ENCODE measurements at places on chromosomes 7 and 10.

DNA sequence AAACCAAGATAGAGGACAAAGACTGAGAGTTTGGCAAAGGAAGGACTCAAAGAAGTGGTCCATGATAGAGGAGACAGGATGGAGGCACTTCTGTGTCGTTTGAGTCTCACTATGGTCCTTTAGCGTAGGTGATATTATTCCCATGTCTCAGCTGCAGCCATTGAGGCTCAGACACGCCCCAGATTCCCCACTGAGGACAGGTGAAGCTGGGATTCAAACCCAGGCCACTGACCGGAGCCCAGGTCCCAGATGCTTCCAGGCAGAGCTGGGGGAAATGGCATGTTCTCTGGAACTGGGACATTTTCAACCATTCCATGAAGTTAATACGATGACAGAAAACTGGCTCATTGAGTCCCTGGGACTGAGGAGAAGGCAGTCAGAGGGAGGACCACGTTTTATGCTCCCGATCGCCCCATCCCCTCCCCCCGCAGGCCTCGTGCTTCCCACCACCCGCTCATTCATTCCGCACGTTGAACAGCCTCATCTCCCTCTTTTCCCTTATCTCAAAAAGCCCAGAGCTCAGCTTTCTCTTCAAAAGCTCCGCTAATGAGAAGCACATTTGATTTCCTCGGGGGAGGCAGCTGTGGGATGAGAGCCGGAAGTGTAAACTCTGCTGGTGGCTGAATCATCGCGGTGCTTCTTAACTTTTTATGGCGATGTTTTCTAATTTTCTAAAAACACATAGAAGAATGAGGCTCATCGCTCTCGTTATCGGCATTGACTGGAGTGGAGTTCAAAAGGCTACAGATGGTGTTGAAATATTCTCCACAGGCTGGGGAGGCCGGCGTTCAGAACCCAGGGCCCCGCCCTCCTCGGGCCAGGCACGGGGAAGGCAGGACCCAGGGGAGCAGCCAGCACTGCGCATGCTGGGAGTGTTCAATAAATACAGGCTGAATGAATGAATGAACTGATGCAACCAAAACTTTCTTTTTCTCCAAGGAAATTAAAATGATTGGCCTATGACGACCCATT lies 64.0 kb downstream of the OAT start:
- H3K36me3 ChIP-seq = no peaks in the 10 kb centered on the region
- no peaks in the 10 kb centered on the region for H3K4me1 ChIP-seq
- H3K27me3 ChIP-seq = no peaks in the 10 kb centered on the region
- DNase-seq = peak; percentile 65
- H3K4me3 ChIP-seq = peak overlapping the region; percentile 48
- H3K27ac ChIP-seq = peak overlapping the region; percentile 22

DNA sequence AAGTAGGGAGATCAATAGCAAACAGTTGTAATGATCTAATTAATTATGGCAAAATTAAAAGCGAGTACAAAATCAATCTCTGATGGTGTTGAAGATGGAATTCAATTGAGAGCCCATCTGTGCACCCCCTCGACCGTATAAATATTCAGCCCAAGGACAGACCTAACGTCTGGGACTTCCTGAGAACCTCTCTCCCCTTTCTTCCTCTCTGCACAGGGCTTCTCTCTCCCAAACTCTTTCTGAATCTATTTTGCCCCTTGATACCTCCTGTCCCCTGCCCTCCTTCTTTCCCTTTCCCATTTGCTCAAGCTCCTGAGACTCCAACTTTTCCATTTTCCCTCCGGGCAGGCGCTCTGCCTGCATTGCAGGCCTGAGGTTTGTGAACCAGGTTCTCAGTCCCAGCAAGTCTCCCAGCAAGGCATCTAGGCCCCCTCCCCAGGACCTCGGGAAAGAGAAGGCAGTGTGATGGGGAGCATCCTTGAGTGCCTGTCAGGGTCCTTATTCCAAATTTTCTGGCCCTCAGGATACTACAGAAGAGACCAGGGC lies 8.5 kb upstream of the PAX2 start:
- no peak overlapping the region for H3K27ac ChIP-seq
- no peaks in the 10 kb centered on the region for H3K36me3 ChIP-seq
- peaks cover 88% of the 10 kb centered on the region for H3K27me3 ChIP-seq
- no peak overlapping the region for H3K4me3 ChIP-seq
- H3K4me1 ChIP-seq = no peaks in the 10 kb centered on the region

GRCh38 chr10:60648761-60649160 lies 129.5 kb upstream of the CDK1 start:
- no peaks in the 10 kb centered on the region for H3K36me3 ChIP-seq
- H3K27me3 ChIP-seq = no peaks in the 10 kb centered on the region
- no peak for DNase-seq
- no peaks in the 10 kb centered on the region for H3K4me1 ChIP-seq
- H3K4me3 ChIP-seq = no peak overlapping the region
- H3K27ac ChIP-seq = no peak overlapping the region

GRCh38 chr10:4909118-4909517 lies 54.1 kb upstream of the AKR1C1 start:
- no peak overlapping the region for H3K4me3 ChIP-seq
- no peaks in the 10 kb centered on the region for H3K27me3 ChIP-seq
- H3K36me3 ChIP-seq = no peaks in the 10 kb centered on the region
- no peaks in the 10 kb centered on the region for H3K4me1 ChIP-seq
- DNase-seq = no peak

DNA sequence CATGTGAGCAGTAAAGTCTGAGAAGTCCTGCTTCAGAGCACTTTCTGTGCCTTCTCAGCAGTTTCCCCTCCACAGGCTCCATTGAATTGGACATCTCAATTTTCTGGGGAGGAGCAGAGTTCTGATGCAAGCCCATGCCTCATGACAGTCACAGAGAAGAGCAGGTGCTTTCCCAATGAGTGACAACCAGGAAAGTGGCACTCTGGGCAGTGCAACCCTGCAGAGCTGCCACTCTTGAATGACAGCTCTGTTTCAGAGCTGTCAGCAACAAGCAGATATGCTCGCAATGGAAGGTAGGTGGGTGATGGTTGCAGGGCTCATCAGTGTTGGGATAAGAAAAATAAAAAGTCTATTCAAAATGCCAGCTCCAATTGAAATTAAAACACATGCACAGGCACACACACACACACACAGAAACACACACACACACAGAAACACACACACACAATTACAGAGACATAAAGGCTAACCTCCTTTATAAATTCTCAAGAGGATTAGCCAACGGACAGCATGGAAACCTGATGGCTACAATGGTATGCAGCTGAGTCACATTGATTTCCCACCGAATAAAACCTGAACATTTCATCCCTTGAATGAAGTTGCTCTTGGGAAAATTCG lies 50.5 kb downstream of the C10orf67 start:
- DNase-seq = no peak
- H3K4me1 ChIP-seq = no peaks in the 10 kb centered on the region
- H3K4me3 ChIP-seq = no peak overlapping the region
- no peaks in the 10 kb centered on the region for H3K27me3 ChIP-seq

DNA sequence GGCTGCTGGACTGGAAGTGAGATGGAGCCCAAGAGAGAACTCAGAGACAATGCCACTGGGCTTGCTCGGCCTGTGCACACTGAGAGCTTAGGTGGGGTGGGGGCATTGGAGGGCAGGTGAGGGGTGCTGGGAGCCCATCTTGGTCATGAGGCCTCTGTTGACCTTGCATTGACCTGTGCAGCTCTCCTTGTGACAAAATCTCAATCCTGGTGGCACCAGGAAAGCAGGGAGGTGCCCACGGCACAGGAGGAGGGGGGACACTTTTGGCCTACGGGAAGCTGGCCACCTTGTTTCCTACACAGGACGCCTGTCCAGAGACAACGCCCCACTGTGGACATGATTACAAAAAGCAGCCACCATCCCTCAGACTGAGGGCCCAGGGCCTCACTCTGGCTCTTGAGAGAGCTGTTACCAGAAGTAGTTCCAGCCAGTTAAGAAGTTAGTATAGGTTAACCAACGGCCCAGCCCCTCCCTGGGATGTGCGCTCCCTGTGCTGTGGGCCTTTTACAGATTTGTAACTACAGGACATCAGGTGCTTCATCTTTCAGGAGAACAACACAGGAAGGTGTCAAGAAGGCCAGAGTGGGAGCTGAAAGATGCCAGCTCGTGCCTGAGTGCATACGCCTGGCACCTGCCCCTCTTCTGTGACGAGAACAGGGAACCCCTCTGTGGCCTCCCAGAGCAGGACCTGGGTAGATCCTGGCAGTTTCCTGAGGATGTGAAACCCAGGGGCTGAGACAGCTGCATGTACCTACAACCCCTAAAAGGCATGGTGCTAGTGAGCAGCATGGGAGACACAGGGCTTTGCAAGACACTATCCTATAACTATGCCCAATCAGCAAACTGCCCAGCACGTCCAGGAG lies 10.3 kb downstream of the PKD1L1 start:
- no peak for DNase-seq
- peaks cover 17% of the 10 kb centered on the region for H3K4me1 ChIP-seq
- no peak overlapping the region for H3K4me3 ChIP-seq
- no peaks in the 10 kb centered on the region for H3K27me3 ChIP-seq

- DNase-seq = no peak
- H3K4me1 ChIP-seq = peaks cover 2% of the 10 kb centered on the region
- H3K27me3 ChIP-seq = no peaks in the 10 kb centered on the region
These were observed 22.2 kb downstream of the ZDHHC16 start for GRCh38 chr10:97468162-97468561.

DNA sequence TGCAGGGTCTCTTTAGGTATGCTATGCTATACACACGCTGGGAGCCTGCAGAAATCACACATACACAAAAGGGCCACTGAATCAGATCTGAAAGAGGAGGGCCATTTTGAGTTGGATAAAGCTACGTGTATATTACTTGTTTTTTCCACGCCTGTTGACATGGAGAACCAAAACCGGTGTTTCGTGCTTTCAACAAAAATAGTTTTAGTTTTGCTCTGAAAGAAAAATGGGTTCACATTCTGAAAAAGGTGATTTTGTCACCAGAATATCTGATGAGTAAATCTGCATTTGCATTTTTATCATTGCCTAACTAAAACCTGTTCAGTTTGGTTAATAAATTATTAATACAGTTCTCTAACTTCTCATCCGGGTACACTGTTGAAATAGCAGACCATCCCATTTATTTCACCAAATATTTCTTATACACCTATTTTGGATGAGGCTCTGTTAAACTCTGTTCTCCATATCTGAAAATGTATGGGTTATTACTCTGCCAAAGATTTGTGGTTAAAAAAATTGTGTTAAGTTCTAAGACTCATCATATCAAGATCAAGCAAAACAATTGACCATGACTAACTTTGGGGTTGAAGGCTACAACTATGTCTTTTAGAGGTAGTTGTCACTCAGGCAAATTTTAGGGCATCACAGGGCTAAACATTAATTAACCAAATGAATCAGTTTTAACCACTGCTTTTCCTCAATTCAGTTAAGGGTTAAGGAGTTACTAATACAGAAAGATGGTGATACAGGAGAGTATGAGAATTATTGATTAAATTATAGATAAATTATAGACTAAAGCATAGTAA lies 101.2 kb upstream of the RPA3 start:
- no peak for DNase-seq
- no peak overlapping the region for H3K4me3 ChIP-seq
- no peaks in the 10 kb centered on the region for H3K36me3 ChIP-seq
- H3K27ac ChIP-seq = no peak overlapping the region
